ENCODE measurements at places on chromosomes 2 and 18.

- no peak for DNase-seq
These were observed 48.3 kb upstream of the ASB1 start for GRCh38 chr2:238378230-238379095.

GRCh38 chr18:31402026-31402373 is 25.4 kb downstream of the DSG4 start:
- no peak for DNase-seq

DNA sequence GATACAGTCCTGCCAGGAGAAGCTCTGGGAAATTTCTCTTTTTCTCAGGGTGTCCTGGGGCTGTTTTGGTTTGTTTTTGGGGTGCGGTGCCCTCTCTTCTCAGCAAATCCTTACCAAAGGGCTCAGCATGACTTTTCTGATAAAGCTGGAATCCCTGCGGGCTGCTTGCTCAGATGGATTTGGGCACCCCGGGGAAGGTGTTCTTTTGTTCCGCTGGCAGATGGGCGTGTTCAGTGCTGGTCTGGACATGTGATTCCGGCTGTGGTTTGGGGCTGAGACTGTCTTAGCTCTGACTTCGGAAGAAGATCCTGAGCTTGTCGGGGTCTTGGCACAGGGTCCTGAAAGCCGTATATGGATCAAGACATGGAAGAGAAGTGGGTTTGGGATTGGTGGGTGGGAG is 134.2 kb upstream of the SPRED2 start:
- no peak for DNase-seq

DNA sequence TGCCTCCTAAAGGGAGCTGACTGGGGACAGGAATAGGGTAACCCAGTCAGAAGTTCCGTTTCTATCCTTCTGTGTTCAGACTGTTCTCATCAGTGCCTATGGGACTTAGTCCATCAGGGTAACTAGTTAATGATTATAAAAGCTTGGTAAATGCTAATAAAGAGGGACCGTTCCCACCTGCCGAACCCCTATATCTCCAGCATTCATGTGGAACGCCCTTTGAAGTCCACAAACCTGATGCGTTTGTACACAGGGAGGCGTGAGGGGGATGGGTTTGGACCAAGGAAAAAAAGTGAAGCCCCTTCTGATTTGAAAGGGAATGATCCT is 112.9 kb downstream of the CDK15 start:
- no peak for DNase-seq

GRCh38 chr2:138507267-138507666 is 5.7 kb downstream of the SPOPL start:
- DNase-seq = no peak

DNA sequence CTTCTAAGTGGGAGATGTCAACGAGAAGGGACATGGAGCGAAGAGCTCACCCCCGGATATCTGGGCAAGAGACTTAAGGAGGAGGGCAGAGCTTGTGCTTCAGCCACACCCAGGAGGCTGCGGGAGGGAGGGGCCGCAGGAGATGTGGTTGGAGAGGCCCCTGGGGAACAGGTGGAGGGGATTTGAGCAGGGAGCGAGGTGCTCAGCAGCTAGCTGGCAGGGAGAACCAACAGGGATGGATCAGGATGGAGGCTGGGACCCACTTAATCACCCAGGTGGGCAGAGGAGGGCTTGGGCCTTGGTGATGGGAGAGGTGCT is 78.3 kb downstream of the MBP start:
- DNase-seq = no peak

- no peak for DNase-seq
These were observed 31.9 kb upstream of the CYP1B1 start for GRCh38 chr2:38107738-38108410.

DNA sequence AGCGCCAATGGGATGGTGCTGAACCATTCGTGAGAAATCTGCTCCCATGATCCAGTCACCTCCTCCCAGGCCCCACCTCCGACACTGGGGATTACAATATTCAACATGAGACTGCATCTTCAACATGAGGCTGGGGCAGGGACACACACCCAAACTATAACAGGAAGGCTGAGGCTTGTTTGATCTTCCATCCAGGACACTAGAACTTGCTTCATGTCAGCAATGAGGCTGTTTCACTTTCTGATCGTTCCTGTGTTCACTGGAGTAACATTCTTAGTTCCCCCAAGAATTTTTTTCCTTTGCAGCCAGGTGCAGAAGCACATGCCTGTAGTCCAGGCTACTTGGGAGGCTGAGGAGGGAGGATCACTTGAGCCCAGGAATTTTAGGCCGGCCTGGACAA is 30.8 kb upstream of the SOX11 start:
- DNase-seq = no peak

DNA sequence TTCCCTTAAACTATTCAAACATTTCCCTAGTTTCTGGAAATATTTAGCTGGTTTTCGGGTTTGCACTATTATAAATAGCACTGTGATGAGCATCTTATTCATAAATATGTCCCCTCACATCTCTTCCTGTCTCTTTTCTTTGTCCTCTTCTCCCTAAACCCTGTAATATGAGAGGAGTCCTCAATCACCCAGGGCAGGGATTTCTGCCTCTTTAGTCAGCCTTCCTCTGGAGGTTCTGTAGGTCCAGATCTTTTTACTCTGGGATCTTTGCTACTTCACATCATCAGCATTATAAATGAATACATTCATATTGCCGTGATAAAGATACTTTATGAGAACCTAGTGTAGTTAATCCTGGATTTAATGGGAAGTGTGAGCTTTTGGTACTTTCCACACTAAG is 87.9 kb upstream of the TTN start:
- no peak for DNase-seq

DNA sequence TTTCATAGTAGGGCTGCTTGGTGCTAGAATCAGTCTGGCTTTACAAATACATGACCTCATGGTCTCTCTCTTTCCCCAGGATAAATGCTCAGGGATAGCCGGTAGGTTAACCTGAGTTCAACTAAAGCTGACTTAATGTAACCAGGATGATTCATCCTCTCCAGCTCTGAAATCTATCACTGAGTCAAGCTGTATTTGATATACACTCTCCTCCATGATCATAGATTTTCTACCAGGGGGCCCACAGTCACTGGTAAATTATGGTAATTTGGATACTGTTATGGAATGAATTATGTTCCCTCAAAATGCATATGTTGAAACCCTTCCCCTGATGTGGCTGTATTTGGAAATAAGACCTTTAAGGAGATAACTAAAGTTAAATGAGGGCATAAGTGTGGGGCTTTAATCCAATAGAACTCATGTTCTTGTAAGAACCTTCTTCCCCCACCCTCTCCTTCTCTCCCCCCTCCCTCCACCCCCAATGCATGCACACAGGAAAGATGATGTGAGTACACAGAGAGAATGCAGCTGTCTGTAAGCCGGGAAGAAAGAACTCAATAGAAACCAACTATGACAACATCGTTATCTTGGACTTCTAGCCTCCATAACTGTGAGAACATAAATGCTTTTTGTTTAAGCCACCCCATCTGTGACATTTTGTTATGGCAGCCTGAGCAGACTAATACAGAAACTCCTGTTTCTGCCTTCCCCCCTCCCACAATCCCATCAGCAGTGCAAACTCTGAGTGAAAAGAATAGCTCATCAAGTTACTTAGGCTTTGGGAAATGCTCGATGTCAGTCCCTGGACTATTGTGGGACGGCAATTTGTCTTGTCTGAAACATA is 134.9 kb upstream of the KYNU start:
- DNase-seq = no peak

DNA sequence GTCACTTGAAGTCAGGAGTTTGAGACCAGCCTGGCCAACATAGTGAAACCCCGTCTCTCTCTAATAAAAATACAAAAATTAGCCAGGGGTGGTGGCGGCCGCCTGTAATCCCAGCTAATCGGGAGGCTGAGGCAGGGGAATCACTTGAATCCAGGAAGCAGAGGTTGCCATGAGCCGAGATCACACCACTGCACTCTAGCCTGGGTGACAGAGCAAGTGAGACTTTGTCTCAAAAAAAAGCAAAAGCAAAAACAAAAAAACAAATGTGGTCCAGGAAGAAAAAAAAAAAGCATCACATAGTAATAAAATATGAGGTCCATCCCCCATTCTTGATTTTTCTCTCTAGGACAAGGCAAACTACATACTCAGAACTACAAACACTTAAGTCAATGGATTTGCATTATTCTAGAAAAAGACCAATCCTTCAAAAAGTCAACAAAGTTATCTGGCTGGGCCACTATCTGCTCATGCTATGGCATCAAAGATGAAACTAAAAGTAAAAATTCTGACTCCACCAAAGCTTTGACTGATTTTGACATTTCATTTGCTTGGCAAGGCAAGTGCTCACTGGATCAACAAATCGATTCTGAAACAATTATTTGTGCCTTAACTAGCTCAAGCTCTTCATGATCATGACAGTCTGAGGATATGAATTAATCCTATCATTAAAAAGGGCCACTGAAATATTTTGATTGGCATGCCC is 28.4 kb downstream of the MEX3C start:
- DNase-seq = no peak

GRCh38 chr2:167381349-167381748 is 493.1 kb downstream of the XIRP2 start:
- no peak for DNase-seq

GRCh38 chr2:23221236-23221635 is 163.7 kb upstream of the KLHL29 start:
- DNase-seq = peak; percentile 12

DNA sequence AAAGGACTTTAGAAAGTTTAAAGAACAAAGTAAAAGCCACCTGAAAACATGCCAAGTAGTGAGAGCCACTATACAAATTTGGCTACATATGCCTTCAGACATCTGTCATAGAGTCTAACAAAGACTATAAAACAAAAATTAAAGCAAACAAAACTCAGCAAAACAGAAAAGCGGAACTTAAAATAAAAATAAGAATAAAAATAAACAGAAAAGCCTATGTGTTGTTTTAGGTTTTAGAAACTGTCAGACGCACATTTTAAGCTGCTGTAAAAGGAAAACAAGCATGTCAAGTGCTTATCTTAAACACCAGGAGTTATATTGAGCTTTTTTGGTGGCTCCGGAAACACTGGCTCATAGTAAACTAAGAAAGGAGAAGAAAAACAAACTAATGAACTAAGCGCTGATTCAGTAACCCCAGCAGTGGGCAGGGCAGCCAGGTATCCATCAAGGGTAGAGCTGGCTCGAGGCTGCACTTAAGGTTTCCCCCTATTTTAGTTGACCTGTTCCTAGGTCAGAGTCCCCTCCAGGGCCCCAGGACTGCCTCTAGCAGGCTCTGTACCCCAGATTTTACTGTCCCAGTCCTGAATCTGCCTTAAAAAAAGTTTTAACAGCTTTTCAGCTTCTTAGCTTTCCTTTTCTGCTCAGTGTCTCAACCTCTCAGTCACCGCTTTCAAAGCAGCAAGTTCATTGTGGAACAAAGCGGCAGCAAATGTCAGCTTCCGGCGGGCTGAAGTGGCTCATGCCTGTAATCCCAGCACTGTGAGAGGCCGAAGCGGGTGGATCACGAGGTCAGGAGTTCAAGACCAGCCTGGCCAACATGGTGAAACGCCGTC is 15.4 kb upstream of the RMC1 start:
- DNase-seq = no peak

All from coronary artery (tissue), 2 donors.